Stimulated activated CD4-positive, alpha-beta T cell treated with anti-CD3 and anti-CD28 coated beads, Interleukin-1b, Interleukin-23, amount 100 ng/mL, for 24 hours (primary cell): ENCODE measurements at places on chromosomes 2 and 18.

DNA sequence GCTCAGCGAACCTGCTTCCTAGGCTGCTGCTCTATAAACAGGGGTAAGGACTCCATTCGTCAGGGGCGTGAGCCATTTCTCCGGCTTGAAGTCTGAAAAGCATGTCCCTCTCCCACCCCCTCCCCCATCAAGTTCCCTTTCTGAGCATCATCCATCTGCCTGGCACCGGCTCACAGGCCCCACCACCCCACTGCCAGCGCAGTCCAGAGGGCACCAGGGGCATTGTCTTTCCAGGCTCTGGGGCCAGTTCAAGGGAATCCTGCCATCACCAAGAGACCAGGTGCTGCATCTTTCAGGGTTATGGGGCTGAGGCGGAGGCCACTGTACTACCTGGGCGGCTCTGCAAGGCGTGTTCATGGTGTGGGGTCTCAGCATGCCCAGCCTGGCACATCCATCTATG is 64.7 kb upstream of the EDAR start:
- no peak for DNase-seq

GRCh38 chr2:11482473-11483035 is 16.6 kb upstream of the E2F6 start:
- no peak for DNase-seq

DNA sequence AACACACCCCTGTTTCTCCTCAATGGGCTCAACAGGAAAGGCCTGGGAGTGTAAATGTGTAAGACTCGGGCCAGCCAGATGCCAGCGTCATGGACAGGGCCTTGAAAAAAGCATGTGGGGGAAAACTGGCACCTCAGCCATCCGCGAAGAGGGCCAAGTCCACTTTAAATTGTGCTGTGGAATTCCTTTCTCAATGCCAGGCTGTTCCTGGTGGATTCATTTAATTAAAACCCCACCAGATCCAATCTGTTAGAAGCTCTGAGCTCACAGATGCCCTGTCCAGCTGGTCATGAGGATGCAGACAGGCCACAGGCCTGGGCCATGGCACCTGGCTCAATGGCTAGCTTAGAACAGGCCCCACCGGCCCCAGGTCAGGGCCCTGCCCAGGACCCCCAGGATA is 24.8 kb downstream of the KCNK3 start:
- no peak for DNase-seq

- no peak for DNase-seq
These were observed 35.5 kb downstream of the ST8SIA5 start for GRCh38 chr18:46721331-46721730.
